GM23338 (cell line): ENCODE measurements at places on chromosomes 6 and 20.

GRCh38 chr6:141956046-141956761 lies 176.5 kb upstream of the GJE1 start:
- no peak for DNase-seq

GRCh38 chr6:62479697-62480220 lies 193.7 kb upstream of the KHDRBS2 start:
- DNase-seq, result peak; percentile 53

GRCh38 chr6:148593130-148593812 lies 153.6 kb upstream of the UST start:
- DNase-seq, result no peak

DNA sequence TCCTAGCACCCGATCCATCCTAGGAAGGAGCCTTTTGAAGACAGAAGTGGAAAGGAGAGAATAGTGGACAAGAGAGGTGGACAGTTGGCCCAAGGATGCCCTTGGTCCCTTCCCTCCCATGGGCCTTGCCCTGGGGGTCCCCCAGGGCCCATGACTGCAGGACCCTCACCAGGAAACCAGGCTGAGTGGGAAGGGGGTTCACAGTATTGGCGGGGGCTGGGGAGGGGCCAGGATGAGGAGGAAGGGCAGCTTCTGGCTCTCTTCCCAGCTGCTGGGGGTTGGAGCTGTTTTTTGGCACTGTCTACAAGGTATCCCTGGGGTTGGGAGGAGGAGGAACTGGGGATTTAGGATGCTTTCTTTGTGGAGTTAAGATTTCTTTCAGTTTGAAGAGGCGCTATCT lies 4.0 kb upstream of the DSN1 start:
- no peak for DNase-seq

DNA sequence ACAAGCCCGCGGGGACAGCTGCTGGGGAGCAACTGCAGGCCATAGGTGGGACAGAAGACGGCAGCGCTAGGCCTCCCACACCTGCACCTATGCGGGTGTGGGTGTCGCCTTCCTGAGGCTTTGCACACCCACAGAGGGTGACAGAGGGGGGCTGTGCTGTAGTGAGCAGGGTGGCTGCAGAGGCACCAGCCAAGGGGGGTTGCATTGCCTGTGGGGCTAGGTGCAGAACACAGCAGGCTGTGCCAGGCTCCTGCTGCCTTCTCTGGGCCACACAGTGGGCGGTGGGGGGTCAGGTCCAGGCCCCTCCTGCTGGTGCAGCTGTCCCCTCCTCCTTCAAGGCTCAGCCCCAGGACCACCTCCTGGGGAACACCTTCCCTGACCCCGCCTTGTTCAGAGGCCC lies 75.7 kb downstream of the WDR27 start:
- no peak for DNase-seq

DNA sequence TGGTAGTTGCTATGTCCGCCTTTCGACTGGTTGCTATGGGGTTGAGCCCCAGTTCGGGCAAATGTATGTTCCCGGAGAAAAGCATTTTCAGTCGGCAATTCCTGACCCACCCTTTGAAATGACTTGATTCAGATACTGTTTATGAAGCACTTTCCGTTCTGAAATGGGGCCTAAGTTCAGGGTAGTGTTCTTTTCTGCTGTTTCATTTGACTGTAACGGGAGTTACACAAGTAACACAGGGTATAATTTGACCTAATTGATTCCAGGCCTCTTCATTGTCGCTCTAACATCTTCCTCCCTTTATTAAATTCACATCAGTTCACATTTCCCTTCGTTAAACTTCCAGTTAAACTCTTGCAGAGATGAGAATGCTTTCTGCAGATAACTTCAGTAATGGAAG lies 85.5 kb downstream of the BMP6 start:
- no peak for DNase-seq

GRCh38 chr20:10837901-10838300 lies 164.1 kb upstream of the JAG1 start:
- no peak for DNase-seq

DNA sequence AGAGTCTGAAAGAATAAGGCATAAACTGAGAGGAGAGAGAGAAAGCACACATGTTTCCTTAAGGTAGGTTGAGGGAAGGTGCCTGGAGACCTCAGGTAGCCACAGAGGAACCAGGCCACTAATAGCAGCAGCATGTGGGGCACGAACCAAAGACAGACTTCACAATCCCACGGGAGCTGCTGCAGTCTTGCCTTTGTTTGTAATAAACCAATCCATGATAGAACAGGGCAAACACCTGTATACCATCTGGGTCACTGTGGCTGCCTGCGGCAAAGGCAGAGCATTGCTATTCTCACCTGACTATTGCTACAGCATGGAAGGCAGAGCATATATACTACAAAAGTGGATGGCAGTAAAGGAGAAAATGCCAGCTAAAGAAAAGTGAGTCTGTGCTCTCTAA lies 36.3 kb downstream of the HEBP2 start:
- no peak for DNase-seq

DNA sequence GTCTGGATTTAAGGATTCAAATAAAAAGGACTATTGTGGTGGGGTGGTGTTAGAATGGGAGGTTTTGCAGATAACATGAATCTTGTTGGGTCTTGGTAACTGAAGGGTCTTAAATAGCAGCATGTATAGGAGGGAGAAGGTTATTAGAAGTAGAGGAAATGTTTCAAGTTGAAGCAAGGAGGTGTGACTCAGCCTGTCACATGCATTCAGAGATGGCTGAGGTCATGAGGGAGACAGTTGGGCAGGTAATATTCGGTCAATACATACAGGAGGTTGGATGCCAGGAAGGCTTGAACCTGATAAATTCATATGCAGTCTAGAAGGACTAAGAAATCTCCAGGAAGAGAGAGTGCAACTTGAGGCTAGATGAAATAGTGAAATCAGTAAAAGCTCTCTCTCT lies 6.1 kb downstream of the KLHL31 start:
- no peak for DNase-seq

- no peak for DNase-seq
These were observed 229.8 kb upstream of the CEP162 start for GRCh38 chr6:84457276-84457675.

DNA sequence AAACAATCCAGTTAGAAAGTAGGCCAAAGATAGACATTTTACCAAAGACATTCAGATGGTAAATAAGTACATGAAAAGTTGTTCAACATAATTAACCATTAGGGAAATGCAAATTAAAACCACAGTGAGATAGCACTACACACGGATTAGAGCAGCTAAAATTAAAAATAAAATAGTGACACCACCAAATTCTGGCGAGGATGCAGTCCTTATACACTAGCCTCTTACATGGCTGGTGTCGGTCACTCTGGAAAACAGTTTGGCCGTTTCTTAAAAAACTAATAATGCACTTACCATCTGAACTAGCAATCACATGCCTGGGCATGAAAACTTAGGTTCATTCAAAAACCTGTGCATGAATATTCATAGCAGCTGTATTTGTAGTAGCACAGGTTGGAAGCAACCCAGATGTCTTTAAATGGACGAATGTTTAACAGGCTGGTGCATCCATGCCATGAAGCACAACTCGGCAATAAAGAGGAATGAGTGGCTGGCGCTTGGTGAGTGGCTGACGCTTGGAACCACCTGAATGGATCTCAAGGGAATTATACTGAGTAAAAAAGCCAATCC lies 77.0 kb downstream of the FAM120B start:
- no peak for DNase-seq
